Keratinocyte (primary cell): ENCODE measurements at places on chromosomes 2 and 18.

- no peak for DNase-seq
Observed at GRCh38 chr18:49009661-49010060, 58.9 kb upstream of the SMAD7 start.

GRCh38 chr2:240208631-240209211 lies 68.3 kb upstream of the OTOS start:
- DNase-seq = no peak

- DNase-seq = no peak
Observed at GRCh38 chr2:28086611-28087010, 196.1 kb downstream of the BABAM2 start.

- no peak for DNase-seq
Observed at GRCh38 chr2:132776287-132776686, 106.3 kb upstream of the LYPD1 start.

GRCh38 chr18:77063260-77063659 lies 69.3 kb downstream of the MBP start:
- DNase-seq = peak; percentile 70

GRCh38 chr2:228625481-228625880 lies 444.0 kb upstream of the SPHKAP start:
- no peak for DNase-seq

- DNase-seq = no peak
Observed at GRCh38 chr2:233117351-233117750, 57.2 kb downstream of the INPP5D start.

DNA sequence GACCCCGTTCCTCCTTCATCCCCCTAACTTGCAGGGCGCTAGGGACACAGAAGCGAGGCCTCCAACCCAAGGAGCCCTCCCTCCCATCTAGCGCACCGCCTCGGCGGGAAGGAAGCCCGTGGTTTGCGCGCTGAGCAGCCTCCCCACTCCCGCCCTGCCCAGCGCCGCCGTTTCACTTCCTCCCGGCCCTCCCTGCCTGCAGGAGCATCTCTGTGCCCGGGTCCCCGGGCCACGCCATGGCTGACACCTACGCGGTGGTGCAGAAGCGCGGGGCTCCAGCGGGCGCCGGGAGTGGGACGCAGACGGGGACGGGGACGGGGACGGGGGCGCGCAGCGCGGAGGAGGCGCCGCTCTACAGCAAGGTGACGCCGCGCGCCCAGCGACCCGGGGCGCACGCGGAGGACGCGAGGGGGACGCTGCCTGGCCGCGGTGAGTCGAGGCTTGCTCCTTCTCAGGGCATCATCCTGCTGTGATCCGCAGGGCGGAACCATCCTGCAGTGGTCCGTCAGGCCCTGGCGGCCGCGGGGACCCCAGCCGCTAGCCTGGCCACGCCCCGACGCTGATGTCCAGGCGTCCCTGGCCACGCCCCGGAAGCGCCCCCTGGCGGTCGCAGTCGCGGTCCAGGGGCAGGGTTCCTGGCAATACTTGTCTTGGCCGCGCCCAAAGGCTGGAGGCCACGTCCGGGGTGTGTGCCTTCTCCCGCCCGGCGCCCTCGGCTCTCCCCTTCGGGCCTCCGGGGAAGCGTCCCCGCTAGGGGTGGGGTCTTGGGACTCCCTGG lies 16.4 kb downstream of the PTPN18 start:
- peak; percentile 25 for DNase-seq
